ENCODE measurements at places on chromosomes 7 and 10. TPM values are rescaled to one million over a fixed set of nuclear protein-coding genes. Genes with fewer than 3 reads are reported as not detected.

DNA sequence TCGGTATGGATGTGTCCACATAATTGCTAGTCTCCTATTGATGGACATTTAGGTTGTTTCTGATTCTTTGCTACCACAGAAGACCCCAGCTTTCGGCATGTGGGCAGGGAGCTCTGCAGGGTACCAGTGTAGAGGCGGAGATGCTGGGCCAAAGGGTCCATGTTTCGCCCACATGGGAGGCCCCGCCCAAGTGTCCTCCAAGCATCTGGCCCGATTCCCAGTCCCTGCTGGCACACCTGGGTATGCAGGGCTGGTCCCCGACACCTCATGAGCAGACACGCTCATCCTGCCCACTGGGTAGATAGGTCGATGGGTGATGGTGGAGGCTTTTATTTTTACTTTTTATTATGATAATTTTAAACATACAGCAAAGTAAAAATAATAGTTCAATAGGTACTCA lies 19.4 kb upstream of the TBRG4 start:
- no peaks in the 10 kb centered on the region for H3K36me3 ChIP-seq
- no peak overlapping the region for H3K27ac ChIP-seq
- H3K4me3 ChIP-seq: no peak overlapping the region
- DNase-seq: no peak

- H3K27me3 ChIP-seq: no peaks in the 10 kb centered on the region
- no peak overlapping the region for H3K4me3 ChIP-seq
- no peak overlapping the region for H3K27ac ChIP-seq
- no peaks in the 10 kb centered on the region for H3K36me3 ChIP-seq
- no peaks in the 10 kb centered on the region for H3K4me1 ChIP-seq
Measured at GRCh38 chr7:96658022-96658412, 51.6 kb downstream of the SEM1 start.

Gene SFXN3
- total RNA-seq: 68.9 TPM

DNA sequence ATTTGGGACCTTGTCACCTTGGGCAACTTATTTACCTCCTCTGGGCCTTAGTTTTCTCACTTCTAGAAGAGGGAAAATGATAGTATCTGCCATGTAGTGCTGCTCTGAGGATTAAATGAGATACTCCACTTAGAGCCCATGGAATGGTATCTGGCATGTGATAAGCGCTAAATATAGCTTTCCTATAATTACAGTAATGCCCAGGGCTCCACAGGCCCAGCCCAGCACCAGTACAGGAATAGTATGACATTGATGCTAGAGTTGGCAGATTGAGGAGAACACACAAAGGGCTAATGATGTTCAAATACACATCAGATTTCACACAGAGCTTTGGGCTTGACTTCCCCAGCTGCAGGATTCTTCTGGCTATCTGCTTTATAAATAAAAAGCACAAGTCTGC lies 34.9 kb downstream of the FAS start:
- no peak for DNase-seq
- no peak overlapping the region for H3K4me3 ChIP-seq
- no peaks in the 10 kb centered on the region for H3K36me3 ChIP-seq
- no peak overlapping the region for H3K27ac ChIP-seq
